ENCODE measurements at places on chromosomes 6 and 20. TPM values are rescaled to one million over a fixed set of nuclear protein-coding genes. Genes with fewer than 3 reads are reported as not detected.

DNA sequence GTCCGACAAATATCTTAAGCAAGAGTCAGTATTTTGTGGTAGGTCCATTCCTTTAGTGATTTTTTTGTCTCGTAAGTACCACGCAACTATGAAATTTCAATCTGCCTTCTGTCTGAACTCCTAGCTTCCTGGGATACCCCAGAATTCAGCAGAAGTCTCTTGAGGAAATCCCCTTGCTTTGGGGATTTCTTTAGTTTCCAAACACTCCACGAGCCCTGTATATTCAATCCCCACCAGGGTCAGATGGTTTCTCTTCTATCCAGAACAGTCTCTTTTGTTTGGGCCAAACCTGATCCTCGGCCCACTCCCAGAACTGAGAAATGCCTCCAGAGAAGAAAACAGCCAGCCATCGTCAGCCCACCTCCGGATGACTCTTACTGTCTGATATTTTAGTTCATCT lies 113.0 kb downstream of the CHD6 start:
- DNase-seq, result no peak

DNA sequence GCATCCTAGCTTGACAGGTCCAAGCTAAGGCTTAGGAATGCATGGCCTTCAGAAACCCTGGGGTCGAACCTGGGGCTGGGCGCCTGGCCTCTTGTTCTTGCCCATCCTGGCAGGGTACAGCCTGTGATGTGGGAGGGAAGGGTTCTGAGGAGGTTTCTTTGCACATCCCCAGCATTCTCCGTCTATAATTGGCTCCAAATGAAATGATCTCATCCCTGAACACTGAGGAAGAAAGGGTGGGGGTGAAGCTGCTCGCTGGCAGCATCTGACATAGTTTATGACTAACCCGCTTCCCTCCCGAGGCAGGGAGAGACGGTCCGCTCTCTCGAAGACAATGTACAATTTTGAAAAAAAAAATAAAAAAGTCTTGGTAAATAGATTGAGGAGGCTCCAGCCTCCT lies 67.1 kb upstream of the ZNFX1 start:
- no peak for DNase-seq

- DNase-seq, result no peak
These were observed 9.8 kb downstream of the ZNF292 start for GRCh38 chr6:87165185-87165584.

DNA sequence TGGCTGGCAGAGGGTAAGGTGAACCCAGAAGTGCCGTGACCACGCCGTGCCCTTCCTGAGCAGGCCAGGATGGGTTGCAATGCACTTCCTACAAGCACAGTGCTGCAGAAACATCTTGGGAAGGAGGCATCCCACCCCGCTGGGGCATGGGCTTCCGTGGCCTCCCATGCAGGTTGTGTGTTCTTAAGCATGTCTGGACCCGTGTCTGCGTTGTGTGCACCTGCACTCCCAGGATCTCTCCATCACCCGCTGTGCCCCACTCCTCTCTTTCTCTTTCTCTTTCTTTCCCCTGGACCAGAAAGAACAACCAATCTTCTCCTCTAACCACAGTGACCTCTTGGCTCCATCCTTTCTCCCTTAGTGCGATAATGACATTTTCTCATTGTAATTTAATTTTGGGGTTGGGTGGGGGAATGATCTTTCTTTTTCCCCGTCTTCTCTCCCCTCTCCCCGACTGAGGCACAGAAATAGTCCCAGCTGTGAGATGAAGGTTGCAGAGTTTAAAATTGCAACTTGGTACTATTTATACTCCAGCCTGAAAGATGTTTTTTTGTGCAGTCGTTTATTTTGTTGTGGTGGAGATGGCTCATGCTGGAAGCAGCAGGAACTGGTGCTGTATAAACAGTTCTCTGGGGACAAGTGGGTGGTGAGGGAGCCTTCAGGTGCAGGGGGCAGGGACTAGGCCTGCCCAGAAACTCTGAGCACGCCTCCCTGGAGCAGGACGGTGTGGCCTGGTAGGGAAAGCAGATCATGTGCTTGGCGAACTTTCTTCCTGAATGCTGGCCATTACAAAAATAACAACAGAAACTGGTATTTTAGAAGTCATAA lies 20.5 kb downstream of the BCAS4 start:
- DNase-seq, result no peak

DNA sequence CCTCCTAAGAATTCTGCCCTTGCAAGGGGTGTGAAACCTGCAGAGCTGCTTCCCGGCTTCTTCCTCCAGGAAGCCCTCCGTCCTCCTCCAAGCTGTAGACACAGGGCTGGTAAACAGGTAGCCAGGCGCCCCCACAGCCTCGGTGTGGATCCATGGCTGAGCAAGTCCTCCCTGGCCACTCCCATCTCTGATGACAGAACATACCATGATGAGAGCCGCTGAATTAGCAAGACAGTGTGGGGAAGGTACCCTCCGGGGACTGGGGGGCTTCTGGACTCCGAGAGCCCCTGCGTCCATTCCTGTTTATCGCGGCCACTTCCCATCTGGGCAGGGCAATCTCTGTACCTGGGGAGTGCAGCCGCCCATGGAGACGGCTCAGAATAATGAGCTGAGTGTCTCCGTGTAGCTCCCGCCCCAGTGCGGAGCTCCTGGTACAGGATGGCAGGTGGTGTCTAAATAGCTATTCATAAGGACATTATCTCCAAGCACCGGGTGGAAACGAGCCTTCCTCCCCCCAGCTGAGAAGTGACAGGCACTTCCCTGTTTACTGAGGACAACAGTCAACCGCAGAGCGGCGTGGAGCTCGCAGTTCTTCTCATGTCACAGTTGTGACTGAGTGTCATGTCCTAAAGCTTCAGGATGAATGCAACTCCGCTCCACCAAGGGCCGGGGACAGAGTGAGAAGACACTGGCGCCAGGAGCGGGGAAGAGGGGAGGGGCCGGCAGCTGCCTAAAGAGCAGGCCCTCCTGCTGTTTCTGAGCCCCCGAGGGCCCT lies 22.7 kb upstream of the NTSR1 start:
- peak; percentile 79 for DNase-seq

DNA sequence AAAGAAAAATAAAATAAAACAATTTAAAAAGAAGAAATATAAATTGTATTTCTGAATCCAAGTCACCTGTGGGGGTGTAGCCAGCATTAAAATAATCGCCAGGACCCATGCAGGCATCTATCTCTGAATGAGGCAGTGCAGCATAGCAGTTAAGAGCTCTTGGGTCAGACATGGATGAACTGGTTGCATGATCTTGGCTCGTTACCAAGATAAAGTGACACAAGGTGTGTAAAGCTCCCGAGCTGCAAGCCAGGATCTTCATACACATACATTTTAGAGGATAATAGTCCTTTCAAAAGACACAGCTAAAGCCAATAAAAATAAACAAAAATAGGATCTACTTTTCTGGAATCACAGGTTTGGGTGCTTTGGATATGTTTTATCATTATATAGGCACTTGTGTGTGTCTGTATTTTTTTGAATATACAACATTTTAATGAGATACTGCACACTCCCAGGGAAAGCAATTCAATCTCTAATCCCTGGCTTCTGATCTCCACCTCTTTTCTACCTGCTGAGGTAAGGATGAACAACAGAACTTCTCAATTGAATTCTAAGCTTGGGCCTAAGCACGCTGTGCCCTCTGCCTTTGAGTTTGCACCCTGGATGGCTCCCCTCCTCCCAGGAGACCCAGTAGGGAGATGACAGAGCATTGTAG lies 8.9 kb downstream of the TRIM10 start:
- DNase-seq, result no peak

Gene LBP
- 0.33 TPM for total RNA-seq

Gene TRAPPC3L
- total RNA-seq, result not detected

Gene SLC17A2
- total RNA-seq, result not detected

Gene SPATS1
- not detected for total RNA-seq

Gene BEND3
- 24.9 TPM for total RNA-seq

Gene CLDN20
- not detected for total RNA-seq

Gene COL9A3
- total RNA-seq, result 131 TPM

Gene NR2E1
- total RNA-seq, result not detected
